Lung (tissue), 17 donors: ENCODE measurements at places on chromosomes 16 and 17. TPM values are rescaled to one million over a fixed set of nuclear protein-coding genes. Genes with fewer than 3 reads are reported as not detected.

GRCh38 chr17:2841606-2842005, 45.4 kb downstream of the RAP1GAP2 start:
- no peak for DNase-seq

GRCh38 chr17:46009681-46010596, 10.9 kb downstream of the STH start:
- no peak for DNase-seq

- no peak for DNase-seq
Observed at GRCh38 chr17:58319173-58320162, 9.1 kb downstream of the TSPOAP1 start.

GRCh38 chr16:58542291-58542690, 27.0 kb downstream of the SETD6 start:
- DNase-seq, result no peak

- peak; percentile 32 for DNase-seq
Observed at GRCh38 chr17:14098246-14098645, 28.9 kb downstream of the COX10 start.

The KRT12 gene
- polyA plus RNA-seq, result not detected

The IL21R gene
- 4.6 TPM for polyA plus RNA-seq
